ENCODE measurements at places on chromosomes 5 and 9.

DNA sequence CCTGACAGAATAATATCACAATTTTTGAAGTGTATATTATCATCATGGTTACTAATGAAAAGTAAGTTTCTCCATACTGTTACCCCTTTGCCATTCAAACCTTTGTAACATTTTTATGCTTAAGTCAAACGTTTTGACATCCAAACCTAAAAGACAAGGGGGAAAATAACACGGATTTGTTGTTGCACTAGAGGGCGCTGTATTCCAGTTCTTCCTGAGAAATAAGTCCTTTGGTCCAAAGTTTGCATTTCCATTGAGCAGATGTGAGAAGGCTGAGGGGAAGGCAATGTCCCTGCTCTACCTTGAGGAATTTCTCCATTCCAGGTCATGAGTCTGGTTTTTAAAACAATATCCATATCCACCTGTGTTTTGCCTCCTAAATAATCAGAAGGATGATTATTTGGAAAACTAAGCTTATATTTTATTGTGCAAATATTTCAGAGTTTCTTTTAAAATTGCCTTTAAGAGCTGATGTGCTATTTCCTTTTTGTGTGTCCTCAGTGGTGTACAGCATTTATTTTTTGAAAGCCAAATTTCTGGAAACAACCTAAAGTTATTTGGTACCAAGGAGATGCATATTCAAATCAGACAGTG is 9.7 kb downstream of the LECT2 start:
- no peak for DNase-seq

GRCh38 chr5:31866166-31866565 is 227.2 kb downstream of the PDZD2 start:
- no peak for DNase-seq

GRCh38 chr9:113837334-113837733 is 38.8 kb upstream of the ZNF618 start:
- no peak for DNase-seq

GRCh38 chr9:131432597-131433301 is 38.9 kb downstream of the PRRC2B start:
- DNase-seq, result no peak

GRCh38 chr5:108521841-108522506 is 140.1 kb upstream of the FBXL17 start:
- DNase-seq, result no peak

GRCh38 chr9:107615321-107615720 is 125.8 kb upstream of the KLF4 start:
- no peak for DNase-seq

DNA sequence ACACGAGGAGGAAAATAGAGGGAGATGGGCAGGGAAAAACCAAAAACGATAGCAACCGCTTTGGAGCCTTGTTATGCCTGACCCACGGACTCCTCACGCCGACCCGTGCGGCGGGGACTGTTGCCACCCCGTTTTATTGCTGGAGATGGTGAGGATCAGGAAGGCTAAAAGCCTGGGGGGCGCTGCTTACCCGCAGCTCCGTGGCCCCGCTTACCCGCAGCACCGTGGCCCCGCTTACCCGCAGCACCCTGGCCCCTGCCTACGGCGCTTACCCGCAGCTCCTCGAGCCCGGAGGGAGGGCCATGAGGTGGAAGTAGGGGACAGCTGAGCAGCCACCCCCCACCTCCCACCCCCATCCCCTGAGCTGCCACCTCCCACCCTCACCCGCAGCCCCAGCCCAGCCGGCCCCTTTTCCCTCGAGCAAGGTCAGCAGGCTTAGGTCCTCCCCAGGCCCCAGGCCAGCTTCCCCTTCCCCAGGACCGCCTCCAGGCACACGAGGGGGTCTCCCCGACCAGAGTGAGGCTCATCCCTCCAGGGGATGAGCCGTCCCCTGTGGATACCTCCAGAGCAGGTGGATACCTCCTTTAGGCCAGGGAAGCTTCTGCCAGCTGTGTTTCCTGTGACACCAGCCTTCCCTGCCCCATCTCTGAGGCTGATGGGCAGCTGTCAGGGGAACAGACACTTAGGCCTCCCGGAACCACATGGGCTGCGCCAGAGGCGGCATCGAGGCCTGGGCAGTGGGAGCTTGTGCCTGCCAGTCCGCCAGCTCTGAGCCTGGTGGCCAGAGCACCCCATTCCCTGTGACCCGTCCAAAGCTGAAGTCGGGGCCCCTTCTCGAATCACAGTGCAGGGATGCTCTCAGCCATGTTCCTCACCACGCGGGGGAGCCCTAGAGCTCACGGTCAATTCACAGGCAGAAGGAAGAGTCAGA is 92.3 kb downstream of the LMX1B start:
- no peak for DNase-seq

DNA sequence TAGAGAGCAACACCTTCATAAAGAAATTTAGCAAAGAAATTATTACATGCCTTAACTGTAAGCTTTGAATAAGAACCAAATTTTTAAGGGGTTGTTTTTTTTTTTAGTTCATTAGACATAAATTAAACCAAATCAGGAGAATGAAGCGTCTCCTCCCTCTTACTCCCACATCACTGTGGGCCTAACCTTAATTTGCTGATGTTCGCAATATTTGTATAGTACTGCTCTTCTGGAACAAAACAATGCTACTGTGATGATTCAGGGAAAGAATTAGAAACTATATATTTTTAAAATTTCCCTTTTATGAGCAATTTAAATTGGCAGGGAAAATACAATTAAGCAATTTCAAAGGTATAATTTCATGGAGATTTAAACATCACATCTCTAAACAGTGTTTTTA is 275.0 kb upstream of the C9orf72 start:
- DNase-seq, result no peak

DNA sequence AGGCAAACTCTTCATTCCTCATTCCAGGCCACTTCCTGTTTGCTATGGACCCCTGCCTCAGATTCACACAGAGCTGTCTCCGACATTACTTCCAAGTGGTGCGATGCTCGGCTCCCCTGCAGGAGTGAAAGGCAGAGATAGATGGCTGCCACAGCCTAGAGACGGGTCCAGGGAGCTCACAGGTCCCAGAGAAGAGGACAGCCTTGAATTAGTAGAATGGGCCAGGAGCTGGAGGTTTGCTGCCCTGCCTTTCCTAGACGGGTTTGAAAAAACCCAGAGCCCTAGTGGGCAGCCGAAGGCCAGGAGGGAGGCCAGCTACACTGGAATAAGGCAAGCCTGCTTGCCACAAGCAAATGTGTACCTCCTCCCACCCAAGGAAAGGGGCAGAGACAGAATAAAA is 1.8 kb downstream of the ANKRD34B start:
- no peak for DNase-seq

- no peak for DNase-seq
Observed at GRCh38 chr5:99334936-99335335, 406.1 kb upstream of the CHD1 start.

DNA sequence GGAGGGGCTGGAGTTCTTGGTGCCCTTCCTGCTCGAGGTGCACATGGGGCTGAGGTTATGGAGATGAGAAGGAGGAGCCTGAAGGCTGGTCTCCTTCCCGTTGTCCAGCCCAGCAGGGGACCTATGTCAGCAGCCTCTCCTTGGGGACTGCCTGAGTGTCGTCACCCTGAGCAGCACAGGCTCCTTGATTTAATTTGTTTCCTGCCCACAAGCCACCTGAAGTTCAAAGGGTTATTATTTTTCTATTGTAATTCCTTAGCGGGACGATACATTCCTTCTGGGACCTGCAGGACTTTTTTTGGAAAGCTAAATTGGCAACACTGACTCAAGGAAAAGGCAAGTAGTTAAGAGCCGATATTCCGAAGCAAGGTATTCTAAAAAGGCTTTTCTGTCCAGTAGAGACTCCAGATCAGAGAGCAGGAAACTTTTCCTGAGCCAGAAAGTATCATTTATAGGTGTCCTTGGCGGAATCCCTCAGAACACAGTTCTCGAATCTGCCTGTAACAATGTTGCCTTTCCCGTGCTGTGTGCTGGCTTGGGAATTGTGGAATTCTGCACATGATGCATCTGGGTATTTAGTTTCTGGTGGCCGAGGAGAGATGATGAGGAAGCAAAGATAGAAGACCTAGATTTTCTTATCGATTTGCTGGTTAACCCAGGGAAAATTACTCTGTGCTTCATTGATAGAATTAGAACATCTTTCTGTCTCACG is 55.4 kb downstream of the ARHGAP26 start:
- DNase-seq, result no peak

DNA sequence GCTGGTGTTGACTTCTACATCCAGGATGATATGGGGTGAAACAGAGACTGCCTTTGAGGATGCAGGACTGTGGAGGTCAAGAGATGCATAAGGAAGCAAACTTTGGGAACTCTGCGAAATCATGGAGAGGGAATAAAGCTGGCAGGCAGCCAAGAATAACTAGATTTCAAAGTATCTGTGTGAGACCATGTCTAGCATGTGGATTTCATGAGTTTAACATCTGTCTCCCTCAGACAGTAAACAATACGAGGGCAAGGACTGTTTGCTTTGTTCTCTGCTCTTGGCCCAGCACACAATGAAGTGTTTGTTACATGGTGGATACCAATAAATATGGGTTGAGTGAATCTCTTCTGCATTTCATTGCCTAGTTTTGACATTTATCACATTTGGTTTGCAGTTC is 71.3 kb downstream of the RASEF start:
- DNase-seq, result no peak

DNA sequence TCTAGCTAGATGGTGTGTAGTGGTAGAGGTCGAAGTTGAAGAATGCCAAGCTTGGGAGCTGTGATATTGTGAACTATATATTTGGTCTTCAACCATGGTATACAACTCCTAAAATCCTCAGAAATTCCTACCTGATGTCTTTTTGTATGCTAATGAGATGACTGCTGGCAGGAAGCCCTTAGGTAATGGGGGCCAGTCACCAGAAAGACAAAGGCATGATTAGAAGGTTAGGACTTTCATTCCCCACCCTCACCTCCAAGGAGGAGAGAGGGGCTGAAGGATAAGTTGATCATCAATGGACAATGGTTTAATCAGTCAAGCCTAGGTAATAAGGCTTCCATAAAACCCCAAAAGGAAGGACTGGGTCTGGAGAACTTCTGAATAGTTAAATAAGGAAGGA is 285.7 kb upstream of the POU5F2 start:
- no peak for DNase-seq

DNA sequence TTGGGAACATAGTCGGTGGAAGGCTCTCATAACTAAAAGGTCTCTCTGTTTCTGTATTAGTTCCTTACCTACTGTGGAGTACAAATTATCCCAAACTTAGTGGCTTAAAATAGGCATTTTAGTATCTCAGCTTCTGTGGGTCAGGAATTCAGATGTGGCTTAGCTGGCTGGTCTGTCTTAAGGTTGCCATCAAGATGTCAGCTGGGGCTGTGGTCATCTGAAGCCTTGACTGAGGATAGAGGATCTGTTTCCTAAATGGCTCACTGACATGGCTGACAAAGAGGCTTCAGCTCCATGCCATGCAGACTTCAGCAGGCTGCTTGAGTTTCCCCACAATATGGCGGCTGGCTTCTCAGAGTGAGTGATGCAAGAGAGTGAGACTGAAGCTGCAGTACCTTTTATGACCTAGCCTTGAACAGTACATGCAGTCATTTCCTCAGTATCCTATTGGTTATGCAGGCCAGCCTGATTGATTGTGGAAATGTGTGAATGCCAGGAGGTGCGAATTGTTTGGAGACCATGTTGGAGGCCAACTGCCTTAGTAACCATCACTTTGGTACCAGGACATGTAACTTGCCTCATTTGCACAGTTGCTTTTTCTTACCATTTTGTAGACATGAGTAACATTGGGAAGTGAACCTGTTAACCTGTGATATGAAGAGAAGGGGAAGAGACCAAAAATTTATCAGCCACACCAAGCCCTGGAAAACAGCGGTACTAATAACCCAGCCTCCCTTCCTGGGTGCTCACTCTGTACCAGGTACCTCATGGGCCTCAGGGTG is 152.8 kb upstream of the IER5L start:
- no peak for DNase-seq

GRCh38 chr5:178279723-178280438 is 47.3 kb upstream of the PHYKPL start:
- DNase-seq, result peak; percentile 24

- DNase-seq, result no peak
Observed at GRCh38 chr9:16386007-16386826, 484.3 kb downstream of the BNC2 start.

DNA sequence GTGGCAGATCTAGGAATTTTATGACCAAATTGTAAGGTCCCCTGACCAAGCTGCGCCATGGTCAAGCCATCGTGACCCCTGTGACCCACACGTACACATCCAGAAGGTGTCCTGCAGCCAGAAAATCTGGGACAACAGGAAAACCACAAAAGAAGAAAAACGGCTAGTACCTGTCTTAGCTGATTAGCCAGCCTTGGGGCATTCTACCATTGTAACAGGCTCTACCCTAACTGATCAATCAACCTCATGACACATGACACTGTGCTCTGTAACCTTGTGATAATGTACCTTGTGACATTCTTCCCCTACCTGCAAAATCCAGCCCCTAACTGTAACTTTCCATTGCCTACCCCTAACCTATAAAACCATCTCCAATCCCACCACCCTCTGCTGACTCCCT is 43.6 kb downstream of the SPTLC1 start:
- no peak for DNase-seq

GRCh38 chr5:116388564-116389258 is 185.9 kb downstream of the SEMA6A start:
- DNase-seq, result no peak

GRCh38 chr9:91421128-91421765 is 2.4 kb downstream of the NFIL3 start:
- no peak for DNase-seq

DNA sequence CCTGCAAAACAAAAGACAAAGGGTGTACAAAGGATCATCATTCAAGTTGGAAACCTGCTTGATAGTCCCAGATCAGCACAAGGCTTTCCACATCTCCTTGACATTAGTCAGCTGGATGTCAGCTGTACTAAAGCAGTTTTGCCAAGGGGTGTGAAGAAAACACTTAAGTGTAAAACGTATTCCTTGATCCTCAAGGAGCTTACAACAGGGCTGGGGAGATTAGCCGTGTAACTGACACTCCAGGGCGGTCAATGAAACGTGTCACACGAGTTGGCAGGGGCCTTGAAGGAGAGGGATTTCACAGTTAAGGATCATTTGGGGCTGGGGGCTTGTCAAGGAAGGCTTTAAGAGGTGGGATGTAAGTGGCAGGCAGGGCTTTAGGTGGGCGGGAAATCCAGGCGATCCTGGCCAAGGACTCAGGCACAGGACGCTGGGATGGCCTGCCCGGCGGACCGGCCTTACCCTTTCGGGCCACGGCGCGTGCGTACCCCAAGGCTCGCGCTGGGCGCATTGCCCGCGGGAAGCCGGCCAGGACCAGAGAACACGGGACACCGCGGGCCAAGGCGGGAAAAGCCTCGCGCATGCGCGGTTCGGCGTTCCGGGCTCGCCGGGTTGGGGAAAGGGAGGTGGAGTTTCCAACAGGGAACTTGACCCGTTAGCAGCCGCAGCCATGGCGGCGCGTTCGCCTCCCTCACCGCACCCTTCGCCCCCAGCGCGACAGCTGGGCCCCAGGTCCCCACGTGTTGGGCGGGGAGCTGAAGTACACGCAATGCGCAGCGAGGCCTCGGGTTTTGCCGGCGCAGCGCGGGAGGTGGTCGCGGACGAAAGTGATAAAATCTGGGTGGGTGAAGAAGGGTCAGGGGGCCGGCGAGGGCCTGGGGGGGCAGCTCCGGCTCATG is at the start of gene CNTLN:
Gene CNTLN (plus strand): TSS at position 645 of the 899 bp plus-strand sequence. CDS start 26 bp downstream, at position 671.
- no peak for DNase-seq

- DNase-seq, result no peak
Observed at GRCh38 chr5:41356786-41357185, 143.5 kb upstream of the C6 start.

- DNase-seq, result no peak
Observed at GRCh38 chr5:31783731-31784130, 144.8 kb downstream of the PDZD2 start.
